GM13976 (cell line): ENCODE measurements at places on chromosomes 2 and 18.

DNA sequence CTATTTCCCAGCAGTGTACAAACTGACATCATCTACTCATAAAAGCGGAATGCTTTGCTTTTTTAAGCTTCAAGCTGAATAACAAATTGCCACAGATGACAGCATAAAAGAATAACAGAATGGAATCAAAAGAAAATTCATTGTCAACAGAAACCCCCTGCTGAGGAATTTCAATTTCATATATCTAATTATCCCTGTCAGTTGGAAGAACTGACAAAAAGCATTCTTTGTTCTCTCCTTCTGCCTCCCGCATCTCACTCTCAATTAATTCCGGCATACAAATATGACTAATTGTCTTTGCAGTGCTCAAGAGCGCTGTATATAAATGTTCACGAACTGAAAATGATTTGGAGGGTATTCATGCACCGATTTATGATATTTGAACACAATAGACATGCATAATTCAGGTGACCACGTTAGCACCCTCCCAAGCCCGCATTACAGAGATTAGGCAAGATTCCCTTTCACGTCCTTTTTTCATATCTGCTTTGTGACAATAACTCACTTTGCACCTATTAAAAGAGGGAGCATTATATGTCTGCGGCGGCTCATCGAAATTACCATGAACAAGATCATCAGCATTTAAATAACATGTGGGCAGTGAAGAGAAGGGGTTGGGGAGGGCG is 277.7 kb upstream of the SALL3 start:
- no peak for DNase-seq

DNA sequence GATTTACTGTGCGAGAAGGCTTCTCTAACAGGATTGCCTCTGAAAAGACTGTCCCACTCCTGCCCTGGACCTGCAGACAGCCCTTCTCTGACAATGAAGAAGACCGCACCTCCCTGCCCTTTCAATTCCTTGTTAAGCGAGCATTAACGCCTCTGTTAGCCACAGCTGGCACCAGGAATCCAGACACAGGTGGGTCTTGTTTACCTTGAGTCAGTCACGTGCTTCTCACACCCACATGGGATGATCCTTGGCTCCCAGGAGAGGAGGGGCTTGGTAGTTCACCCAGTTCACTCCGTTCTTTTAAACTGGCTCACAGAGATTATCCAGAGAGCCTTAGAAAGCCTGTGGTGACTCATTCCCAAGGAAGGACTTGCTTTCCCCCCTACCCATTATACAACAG is 410.5 kb upstream of the MEIS1 start:
- DNase-seq: no peak

- DNase-seq: no peak
Measured at GRCh38 chr2:120465012-120465700, 119.2 kb downstream of the INHBB start.

GRCh38 chr18:75134611-75134975 is 74.3 kb downstream of the PTGR3 start:
- DNase-seq: no peak

- DNase-seq: no peak
Measured at GRCh38 chr2:181258720-181259119, 198.5 kb upstream of the ITGA4 start.

GRCh38 chr2:234275515-234275914 is 221.4 kb downstream of the ARL4C start:
- no peak for DNase-seq

GRCh38 chr2:168216351-168217005 is 30.9 kb downstream of the STK39 start:
- no peak for DNase-seq

DNA sequence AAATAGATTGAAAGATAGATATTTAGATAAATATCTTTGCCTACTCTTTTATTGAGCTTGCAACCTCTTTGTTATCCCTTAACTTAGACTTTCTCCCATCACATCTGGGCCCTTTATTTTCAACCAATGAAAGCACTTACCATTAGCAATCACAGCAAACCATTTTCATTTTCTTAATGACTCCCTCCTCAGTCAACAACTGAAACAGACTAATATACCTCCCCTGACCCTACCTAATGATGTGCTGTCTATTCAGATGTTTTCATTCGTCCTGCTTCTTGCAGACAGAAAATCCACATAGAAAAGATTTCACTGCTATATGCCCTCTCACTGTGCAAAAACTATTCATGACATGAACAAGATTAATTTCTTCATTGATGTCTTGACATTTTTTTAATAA is 154.4 kb downstream of the VWC2L start:
- DNase-seq: no peak

DNA sequence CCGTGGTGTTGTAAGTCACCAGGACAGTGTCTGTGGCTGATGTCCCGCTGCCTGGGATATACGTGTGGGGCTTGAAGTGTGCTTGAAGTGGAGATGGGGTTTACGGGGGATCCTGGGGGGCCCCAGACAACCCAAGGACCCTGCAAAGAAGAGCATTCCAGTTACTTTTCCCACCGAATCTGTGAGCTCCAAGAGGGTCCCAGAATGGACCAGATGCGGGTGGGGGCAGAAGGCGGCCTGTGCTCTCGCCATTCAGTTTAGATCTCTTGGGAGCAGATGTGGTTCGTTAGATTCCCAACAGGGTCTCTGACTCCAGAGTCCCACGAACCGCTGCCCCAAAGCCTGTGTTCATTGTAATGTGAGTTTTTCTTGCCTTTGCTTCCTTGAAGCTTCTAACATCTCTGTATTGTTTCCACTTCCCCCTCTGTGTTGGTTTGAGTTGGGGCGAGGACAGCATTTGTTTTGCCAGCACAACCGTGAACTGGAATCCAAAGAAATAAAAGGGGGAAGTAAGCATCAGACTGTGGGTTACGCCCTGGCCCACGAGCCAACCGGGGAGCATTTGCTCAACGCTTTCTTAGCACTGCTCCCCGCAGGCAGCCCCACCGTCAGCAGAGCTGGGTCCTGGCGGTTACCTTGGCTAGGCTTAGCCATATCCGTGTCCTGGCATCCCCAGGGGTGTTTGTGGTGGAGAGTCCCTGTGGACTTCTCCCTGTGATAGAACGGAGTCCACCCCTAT is 92.1 kb downstream of the SH3BP4 start:
- no peak for DNase-seq

DNA sequence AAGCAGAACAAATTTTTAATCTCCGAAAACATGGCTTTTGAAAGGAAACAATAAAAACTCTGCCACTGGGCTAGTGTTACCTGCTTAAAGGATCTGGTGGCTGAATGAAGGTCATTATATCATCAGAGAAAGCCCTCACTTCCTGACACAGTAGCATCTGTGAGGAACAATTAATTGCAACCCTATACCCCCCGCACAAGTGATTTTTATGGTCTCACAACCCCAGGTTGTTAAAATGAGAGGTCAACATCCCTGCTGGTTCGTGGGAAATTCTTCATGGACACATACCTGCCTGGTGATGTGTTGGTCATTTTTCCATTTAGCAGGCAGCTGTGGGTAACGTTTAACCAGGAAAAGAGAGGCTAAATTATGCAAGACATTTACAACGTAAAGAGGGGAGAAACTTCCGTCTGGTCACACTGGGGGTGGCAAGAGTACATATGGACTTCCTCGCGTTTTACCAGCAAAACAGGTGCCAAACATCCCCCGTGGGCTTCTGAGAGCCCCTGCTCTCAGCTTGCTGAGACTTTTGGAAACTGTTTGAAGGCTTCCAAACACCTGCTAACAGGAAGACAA is 29.2 kb downstream of the NIFK start:
- DNase-seq: no peak

DNA sequence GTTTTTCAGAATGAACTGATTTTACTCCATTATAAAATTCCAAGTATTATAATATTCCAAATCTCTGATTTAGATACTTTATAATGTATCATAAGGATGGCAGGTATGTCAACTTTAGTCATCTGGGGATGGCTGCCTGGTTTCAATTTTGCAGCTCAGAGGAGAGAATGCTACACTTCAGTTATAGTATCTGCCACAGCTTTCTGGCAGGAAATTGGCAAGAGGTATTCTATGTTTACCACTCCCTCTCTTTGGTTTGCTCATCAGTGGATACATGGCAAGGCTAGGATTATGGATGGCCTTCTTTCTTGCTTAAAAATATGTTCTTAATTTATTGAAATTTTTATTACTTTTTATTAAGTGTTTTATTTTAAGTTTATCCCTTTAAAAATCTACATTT is 67.0 kb upstream of the TNFRSF11A start:
- no peak for DNase-seq

GRCh38 chr2:26609839-26610277 is 31.3 kb downstream of the CIB4 start:
- no peak for DNase-seq

DNA sequence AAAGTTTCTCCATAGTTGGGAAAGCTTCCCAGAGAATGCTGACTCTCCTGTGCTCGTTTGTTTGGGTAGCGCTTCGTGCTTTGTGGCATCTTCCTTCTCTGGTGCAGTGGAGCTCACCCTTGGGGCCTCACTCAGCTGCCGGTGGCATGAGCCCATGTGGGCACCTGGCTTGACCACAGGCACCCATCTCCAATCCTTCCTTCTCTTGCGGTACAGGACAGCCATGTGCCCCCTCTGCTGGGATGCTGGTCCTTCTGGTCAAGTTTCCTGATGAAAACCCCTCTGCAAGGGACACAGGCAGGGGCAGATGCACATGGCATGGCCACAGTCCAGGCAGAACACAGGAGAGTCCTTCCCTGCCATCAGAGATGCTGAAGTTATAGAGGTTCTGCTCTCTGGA is 555.9 kb upstream of the HS6ST1 start:
- DNase-seq: no peak

- no peak for DNase-seq
Measured at GRCh38 chr18:78458356-78458755, 521.3 kb upstream of the SALL3 start.

DNA sequence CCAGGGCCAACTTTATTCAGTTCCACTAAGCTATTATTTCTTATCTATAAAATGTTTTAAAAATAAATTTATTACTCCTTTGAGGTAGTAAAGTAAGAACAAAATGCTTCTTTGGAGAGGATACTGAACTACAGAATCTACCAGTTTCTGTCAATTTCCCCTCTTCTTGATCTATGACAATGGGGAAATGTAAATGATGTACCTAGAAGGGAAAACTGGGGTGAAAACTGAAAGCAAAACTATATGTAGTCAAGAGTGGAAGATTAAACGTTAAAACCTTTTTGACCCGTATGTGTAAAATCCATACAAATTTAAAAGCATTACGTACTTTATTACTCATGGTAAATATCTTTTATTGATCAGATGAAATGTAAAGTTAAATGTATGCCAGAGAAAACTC is 1287.8 kb upstream of the TMEFF2 start:
- DNase-seq: no peak

DNA sequence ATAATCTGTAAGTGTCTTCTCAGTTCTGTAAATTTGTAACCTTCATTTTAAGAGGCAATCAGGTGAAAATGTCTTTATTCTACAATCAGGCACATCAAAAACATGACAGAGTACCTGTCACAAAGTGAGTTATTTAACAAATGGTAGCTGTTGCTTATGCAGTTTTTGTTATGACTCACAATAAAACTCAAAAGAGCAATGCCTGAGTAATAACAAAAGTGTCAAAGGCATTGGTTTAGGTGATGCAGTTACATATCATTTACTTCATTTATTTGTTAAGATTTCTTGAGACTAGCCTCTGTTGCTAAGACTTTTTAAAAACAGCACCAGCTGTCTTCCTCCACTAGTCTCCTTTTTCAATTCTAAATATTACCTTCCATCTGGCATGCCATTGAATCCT is 177.8 kb downstream of the KIAA1328 start:
- DNase-seq: peak; percentile 7

DNA sequence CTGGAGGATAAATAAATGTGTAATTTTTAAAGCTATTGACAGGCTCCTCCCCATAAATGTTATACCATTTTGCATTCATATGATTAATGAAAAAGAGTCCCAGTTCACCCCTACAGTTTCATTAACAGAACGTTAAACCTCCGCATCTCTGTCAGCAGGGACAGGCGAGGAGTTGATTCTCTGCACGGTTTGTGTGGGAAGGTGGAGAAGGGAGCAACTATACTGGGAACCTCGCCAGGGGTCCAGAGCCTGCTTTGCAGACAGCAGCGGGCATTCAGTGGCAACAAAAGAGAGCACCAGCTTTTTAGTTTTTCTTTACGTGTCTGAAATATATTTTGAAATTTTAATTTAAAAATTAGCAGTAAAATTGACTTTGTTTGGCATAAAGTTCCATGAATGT is 101.4 kb downstream of the FARSB start:
- DNase-seq: no peak

GRCh38 chr2:69768235-69768634 is 26.3 kb downstream of the ANXA4 start:
- no peak for DNase-seq

DNA sequence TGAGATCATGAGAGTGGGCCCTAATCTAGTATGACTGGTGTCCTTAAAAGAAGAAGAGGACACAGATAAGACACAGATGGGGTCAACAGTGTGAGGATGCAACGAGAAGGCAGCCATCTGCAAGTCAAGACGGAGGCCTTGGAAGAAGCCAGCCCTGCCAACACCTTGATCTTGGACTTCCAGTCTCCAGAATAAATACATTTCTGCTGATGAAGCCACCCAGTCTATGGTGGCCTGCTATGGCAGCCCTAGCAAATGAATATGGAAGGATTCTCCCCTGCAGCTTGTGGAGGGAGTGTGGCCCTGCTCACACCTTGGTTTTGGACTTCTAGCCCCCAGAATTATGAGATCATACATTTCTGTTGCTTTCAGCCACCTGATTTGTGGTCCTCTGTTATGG is 12.3 kb downstream of the CTIF start:
- DNase-seq: no peak

- no peak for DNase-seq
Measured at GRCh38 chr2:57598551-57598950, 448.1 kb upstream of the VRK2 start.

- no peak for DNase-seq
Measured at GRCh38 chr2:44560352-44560751, 198.6 kb downstream of the CAMKMT start.

- DNase-seq: peak; percentile 64
Measured at GRCh38 chr2:1886405-1886992, 142.2 kb upstream of the PXDN start.

DNA sequence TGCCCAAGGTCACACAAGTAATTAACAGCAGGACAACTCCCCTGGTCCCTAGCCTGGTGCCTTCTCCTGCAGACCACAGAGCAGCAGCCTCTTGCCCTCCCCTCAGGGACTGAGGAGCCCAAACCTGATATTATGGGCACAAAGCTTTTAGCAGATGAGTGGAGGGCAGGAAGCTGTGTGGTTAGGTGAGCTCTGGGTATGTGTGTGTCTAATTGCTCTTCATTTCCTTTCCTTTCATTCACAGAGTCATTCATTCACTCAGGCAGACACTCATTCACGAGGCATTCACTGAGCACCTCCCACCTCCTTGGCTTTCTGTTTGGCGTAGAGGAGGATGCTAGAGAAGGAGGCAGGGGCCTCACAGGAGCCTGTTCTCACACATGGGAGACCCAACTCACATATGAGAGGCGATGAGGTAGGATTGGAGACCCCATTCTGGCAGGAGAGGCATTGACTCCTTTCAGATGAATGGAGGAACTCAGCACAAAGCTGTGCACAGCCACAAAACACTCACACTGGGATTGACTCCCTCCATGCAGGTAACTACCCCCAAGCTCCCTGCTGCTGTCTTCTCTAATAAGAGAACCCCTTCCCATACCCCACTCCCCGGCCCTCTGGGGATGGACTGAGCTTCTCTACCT is 306.8 kb upstream of the SKOR2 start:
- no peak for DNase-seq
